T-cell (primary cell): ENCODE measurements at places on chromosomes 12 and 14.
A peak's percentile ranks its signal among the peaks of the same experiment; 100 is the strongest.

- DNase-seq: no peak
- no peak overlapping the region for H3K4me3 ChIP-seq
These were observed 11.0 kb downstream of the ARHGDIB start for GRCh38 chr12:14950421-14950820.

DNA sequence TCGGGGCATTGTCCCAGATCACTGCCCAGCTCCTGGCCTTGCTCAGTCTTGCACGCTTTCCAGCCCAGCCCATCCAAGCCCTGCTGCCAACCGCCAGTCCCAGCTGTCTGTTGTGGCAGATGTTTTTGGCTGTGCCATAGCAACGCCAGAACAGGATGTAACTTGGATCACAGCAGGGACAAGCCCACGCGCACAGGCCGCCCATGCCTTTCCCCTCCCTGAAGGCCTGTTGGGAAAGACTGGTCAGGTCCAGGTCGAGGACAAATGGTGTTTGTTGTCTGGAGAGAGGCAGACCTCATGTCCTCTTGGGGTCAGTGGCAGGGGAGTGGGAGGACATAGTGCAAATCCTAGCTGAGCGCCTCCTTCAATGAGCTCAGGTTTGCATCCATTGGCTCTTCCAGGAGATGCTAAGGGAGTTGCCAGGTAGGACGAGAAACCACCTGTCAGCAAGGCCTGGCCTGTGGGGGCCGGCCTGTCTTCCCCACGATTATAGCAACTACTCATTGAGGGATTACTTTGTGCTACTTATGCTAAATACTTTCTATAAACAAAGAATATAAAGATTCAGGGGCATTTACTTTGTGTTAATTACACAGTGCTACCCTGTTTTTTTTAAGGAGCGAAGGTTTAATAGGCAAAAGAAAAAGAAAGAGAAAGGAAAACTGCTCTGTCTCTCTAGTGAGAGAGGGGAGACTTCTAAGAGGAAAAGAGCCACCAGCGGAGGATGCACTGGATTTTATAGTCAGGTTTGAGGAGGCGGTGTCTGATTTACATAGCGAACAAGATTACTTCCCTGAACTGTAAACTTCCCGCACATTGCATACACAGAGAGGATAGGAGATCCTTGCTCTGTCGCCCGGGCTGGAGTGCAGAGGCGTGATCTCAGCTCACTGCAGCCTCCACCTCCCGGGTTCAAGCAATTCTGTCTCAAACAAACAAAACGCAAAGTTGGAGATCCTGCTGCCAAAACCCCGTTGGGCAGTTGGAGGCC is 42.8 kb upstream of the CORO1C start:
- no peak overlapping the region for H3K27ac ChIP-seq
- no peak for DNase-seq
- H3K36me3 ChIP-seq: no peaks in the 10 kb centered on the region
- H3K4me3 ChIP-seq: no peak overlapping the region
- no peaks in the 10 kb centered on the region for H3K4me1 ChIP-seq

GRCh38 chr14:97058074-97058467 is 260.9 kb downstream of the VRK1 start:
- H3K27me3 ChIP-seq: no peaks in the 10 kb centered on the region
- no peak overlapping the region for H3K4me3 ChIP-seq
- H3K36me3 ChIP-seq: no peaks in the 10 kb centered on the region
- no peak for DNase-seq

DNA sequence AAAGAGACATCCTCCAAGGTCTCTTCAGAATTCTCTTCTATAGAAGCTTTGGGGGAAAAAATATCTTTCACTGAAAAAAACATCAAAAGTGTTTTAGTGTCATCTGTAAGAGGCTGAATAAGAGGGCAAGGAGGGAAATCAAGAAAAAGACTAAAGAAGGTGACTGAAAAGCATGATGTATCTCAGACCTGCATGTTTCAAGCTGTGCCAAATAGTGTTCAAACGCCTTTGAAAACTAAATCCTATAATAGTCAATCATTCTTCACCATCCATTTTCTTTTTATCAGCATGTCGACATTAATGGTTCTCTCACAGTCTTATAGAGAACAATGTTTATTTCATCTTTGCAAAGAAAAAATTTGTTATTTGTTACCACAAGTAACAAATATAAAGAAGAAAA is 94.5 kb downstream of the CEP128 start:
- H3K4me1 ChIP-seq: no peaks in the 10 kb centered on the region
- DNase-seq: no peak
- no peaks in the 10 kb centered on the region for H3K36me3 ChIP-seq
- H3K4me3 ChIP-seq: no peak overlapping the region

- no peaks in the 10 kb centered on the region for H3K4me1 ChIP-seq
- no peak overlapping the region for H3K27ac ChIP-seq
- H3K27me3 ChIP-seq: no peaks in the 10 kb centered on the region
These were observed 27.0 kb upstream of the INSM2 start for GRCh38 chr14:35506927-35507326.

DNA sequence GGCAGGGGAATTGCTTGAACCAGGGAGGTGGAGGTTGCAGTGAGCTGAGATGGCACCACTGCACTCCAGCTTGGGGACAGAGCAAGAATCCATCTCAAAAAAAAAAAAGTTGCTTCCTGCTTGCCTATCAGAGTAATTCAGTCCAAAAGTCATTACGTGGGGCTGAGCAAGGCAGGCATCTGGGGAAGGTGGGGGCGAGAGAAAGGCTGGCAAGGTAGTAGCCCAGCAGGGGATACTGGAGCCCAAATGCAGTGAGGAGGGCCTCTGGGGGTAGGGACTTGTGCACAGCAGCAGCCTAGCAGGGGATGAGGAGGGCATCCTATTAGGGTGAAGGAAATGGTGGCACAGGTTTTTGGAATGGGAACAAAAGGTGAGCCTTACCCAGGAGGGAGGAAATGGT is 7.1 kb downstream of the ETFRF1 start:
- no peak overlapping the region for H3K4me3 ChIP-seq
- no peaks in the 10 kb centered on the region for H3K27me3 ChIP-seq
- peaks cover 18% of the 10 kb centered on the region for H3K36me3 ChIP-seq
- H3K27ac ChIP-seq: no peak overlapping the region

GRCh38 chr12:87086118-87086891 is 830.1 kb upstream of the MGAT4C start:
- no peak for DNase-seq
- no peaks in the 10 kb centered on the region for H3K4me1 ChIP-seq
- no peak overlapping the region for H3K27ac ChIP-seq
- H3K27me3 ChIP-seq: no peaks in the 10 kb centered on the region
- no peak overlapping the region for H3K4me3 ChIP-seq
- H3K36me3 ChIP-seq: no peaks in the 10 kb centered on the region

- DNase-seq: no peak
- H3K27me3 ChIP-seq: no peaks in the 10 kb centered on the region
- H3K4me1 ChIP-seq: no peaks in the 10 kb centered on the region
- no peak overlapping the region for H3K4me3 ChIP-seq
- no peaks in the 10 kb centered on the region for H3K36me3 ChIP-seq
These were observed 105.0 kb upstream of the RASSF8 start for GRCh38 chr12:25853316-25854095.

DNA sequence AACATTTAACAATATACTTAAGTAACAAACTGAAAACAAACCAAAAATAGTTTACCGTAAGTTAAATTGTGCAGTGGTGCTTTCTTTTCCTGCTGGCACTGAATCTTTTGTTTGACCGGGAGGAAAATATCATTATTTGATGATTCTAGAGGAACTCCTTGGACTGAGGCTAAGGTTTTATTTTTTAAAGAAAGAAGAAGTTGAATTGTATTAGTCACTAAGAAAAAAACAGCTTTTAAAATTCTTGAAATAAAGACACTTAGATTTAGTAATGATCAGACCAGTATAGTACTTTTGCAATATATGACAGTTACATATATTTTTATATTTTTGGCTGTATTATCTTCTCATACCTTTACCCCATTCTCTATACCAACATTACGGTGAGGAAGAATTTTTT is 10.3 kb downstream of the MIS18BP1 start:
- no peak overlapping the region for H3K4me3 ChIP-seq
- no peak for DNase-seq
- H3K36me3 ChIP-seq: no peaks in the 10 kb centered on the region
- H3K4me1 ChIP-seq: no peaks in the 10 kb centered on the region
- H3K27me3 ChIP-seq: no peaks in the 10 kb centered on the region
- no peak overlapping the region for H3K27ac ChIP-seq

GRCh38 chr12:56682323-56682722 is 5.8 kb downstream of the PTGES3 start:
- peak overlapping the region; percentile 91 for H3K27ac ChIP-seq
- peaks cover 2% of the 10 kb centered on the region for H3K36me3 ChIP-seq
- peaks cover 74% of the 10 kb centered on the region for H3K4me1 ChIP-seq
- no peaks in the 10 kb centered on the region for H3K27me3 ChIP-seq
- no peak overlapping the region for H3K4me3 ChIP-seq

DNA sequence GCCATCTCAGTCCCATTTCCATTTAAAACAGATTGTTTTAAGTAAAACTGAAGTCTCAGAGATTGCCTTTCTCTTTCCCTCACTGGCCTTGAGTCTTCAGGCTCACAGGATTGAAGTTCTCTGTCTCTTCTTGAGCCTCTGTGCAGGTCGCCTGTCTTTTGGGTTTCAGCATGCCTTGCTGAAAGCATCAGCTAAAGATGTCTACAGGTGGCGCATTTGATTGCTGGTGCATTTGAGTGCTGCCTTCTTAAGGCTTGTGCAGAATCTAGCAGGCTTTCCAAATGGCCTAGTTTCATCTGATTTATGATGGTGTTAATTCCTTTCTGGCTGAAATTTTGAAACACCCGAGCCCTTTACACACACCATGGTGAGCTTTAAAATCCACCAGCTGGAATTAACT is 1062.2 kb upstream of the FBXO33 start:
- H3K36me3 ChIP-seq: no peaks in the 10 kb centered on the region
- no peaks in the 10 kb centered on the region for H3K4me1 ChIP-seq

DNA sequence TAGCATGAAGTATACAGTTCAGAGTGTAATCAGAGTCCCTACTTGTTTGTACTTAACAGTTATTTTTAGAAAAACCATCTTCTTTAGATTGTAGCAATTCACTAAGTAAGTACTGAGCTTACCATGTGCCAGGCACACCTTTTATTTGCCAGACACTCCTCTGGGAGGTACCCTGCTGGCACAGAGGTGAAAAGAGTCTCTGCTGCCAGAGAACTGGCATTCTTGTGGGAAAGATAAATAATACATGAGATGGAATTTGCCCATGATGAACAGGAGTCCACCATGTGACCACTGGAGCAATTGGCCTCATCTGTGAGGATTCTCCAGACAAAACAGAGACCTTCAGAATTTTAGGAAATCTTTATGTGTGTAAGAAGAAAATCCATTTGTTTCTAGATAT is 199.3 kb upstream of the SLC16A7 start:
- no peaks in the 10 kb centered on the region for H3K4me1 ChIP-seq
- no peak overlapping the region for H3K27ac ChIP-seq
- H3K27me3 ChIP-seq: no peaks in the 10 kb centered on the region
- H3K36me3 ChIP-seq: no peaks in the 10 kb centered on the region
- DNase-seq: no peak
- no peak overlapping the region for H3K4me3 ChIP-seq

- H3K4me3 ChIP-seq: no peak overlapping the region
- no peaks in the 10 kb centered on the region for H3K36me3 ChIP-seq
- no peaks in the 10 kb centered on the region for H3K4me1 ChIP-seq
- DNase-seq: no peak
- H3K27me3 ChIP-seq: no peaks in the 10 kb centered on the region
- no peak overlapping the region for H3K27ac ChIP-seq
These were observed 13.3 kb upstream of the TCL1A start for GRCh38 chr14:95727056-95727700.

GRCh38 chr12:89943463-89943862 is 234.8 kb upstream of the ATP2B1 start:
- H3K36me3 ChIP-seq: no peaks in the 10 kb centered on the region
- H3K27ac ChIP-seq: peak overlapping the region; percentile 69
- no peak overlapping the region for H3K4me3 ChIP-seq
- no peak for DNase-seq
- H3K4me1 ChIP-seq: peaks cover 9% of the 10 kb centered on the region

DNA sequence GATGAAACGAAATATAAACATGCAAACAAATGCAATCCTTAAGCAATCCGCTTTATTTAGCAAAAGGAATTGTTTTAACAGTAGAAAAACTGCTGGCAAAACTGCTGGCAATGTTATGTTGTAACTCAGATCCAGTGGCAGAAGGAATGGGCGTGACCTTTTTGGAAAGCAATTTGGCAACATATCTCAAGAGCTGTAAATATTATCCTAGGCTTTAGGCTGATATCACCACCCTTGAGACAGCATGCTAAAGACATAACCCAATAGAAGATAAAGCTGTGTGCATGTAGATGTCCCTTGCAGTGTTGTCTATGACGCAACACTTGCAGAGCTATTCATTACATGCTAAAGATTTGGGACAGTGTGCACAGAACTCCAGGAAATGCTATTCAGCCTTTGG is 138.5 kb downstream of the DICER1 start:
- no peaks in the 10 kb centered on the region for H3K36me3 ChIP-seq
- H3K27ac ChIP-seq: no peak overlapping the region
- peaks cover 2% of the 10 kb centered on the region for H3K27me3 ChIP-seq
- no peak overlapping the region for H3K4me3 ChIP-seq

GRCh38 chr14:50531595-50532501 is 521 bp downstream of the MAP4K5 start:
- peak; percentile 3 for DNase-seq
- peak overlapping the region; percentile 89 for H3K4me3 ChIP-seq
- H3K36me3 ChIP-seq: no peaks in the 10 kb centered on the region
- no peaks in the 10 kb centered on the region for H3K27me3 ChIP-seq

DNA sequence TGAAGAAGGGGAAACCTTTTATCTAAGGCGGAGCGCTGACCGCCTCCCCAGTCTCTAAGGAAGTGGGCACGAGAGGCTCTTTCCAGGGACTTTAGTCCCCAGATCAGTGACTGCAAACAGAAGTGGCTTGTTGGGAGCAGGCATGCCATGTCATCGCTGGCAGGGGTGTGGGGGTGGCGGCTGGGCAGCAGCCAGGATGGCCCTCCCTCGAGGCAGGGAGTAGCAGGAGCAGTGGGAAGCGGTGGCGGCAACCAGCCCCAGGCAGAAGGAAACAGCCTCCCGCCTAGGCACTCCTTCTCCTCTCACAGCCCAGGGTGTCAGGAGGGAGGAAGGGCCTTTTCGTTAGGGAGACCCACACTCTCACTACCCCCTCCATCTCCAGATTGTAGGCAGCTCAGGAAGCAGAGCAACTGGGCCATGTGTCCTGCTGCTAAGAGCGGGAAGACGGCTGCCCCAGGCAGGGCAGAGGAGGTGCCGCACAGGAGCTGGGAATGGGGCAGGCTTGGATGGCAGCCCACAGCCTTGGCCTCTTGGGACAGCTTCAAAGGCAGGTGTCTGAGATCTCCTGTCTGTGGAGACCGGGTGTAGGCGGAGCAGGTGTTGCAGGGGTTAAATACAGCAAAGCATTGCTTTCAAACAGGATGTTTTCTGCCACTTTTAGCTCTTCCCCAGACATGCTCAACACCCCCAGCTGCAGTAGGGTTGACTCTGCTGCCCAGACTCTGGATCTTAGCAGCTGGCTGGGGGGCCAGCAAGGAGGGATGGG is 21.8 kb downstream of the VDR start:
- H3K27me3 ChIP-seq: no peaks in the 10 kb centered on the region
- peak overlapping the region; percentile 62 for H3K4me3 ChIP-seq
- H3K36me3 ChIP-seq: no peaks in the 10 kb centered on the region
- no peak overlapping the region for H3K27ac ChIP-seq
- peak; percentile 14 for DNase-seq
